NCI-H2171 treated with DMSO at 0.1 percent for 48 hours (cell line): ENCODE measurements at places on chromosomes 16 and 17.
A peak's percentile ranks its signal among the peaks of the same experiment; 100 is the strongest.

DNA sequence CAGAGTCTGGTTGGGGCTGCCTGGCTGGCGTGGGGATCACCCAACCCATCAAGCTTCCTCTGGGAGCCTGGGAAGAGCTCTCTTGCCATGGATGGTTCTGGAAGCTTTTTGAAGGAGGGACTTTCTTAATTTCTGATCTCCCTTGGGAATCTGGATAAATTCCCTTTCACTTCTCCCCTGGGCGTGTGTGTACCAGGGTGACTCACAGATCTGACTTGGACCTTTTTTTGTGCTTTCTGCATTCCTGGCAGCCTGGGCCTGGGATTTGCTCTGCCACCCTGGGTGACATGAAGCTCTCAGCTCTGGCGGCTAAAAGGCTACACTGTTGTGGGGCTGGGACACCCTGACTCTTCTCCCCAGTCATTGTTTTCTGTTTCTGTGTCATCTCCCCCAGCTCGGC is 70.1 kb downstream of the ABCC1 start:
- no peak for DNase-seq

DNA sequence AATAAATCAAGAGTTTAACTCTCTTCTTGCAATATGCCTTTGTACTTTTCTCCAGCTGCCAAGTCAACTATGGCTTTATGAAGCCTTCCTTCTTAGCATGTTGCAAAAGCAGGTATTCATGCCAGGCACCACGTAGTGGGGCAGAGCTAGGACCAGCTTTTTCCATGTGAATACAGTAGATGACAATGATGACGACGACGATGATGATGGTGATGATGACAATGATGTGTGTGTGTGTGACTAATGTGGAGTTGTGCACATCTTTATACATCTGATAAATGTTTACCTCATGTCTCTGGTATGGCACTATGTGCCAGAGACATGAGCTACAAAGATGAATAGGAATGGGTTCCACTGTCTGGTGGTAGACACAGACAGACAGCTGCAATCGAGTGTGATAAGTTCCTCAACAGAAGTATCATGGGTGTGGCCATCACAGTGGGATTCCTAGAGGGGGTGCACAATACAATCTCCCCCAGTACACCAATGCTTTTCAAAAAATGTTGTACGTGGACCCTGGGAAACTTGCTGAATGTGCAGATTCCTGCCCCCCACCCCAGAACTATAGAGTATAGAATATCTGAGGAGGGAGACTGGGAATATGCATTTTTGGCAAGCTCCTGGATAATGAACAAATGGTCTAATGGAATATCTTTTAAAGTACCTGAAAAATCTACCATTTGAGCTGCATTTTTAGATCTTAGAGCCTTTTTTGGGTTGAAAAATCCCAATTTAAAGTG is 183.4 kb downstream of the ABCC12 start:
- DNase-seq: no peak

DNA sequence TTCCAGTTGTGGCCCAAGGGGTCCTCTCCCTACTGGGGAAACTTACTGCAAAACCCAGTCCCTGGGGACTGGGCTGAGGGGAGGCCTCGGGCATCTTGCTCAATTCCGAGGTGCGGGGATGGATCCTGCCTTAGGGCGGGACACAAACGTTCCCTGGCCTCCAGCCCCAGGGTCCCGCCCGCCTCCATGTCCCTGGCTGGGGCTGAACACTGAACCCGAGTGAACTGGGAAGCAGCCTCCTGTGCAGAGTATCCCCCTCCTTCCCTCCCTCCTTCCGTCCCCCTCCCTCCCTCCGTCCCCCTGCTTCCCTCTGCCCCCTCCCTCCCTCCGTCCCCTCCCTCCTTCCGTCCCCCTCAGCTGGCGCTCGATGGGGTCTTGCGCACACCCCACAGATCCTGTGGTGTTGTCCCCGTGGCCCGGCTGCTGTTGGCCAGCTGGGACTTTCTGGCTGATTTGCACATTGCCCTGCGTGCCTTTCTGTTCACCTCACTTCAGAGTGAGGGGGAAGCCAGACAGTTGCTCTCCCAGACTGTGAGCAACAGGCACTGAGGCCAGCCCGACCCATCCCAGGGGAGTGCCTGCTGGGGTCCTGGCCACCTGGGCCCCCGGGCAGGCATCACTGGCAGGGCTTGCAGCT is 5.5 kb downstream of the TRAF7 start:
- DNase-seq: peak; percentile 18

GRCh38 chr17:66654106-66654740 is 180.7 kb upstream of the CACNG5 start:
- no peak for DNase-seq

DNA sequence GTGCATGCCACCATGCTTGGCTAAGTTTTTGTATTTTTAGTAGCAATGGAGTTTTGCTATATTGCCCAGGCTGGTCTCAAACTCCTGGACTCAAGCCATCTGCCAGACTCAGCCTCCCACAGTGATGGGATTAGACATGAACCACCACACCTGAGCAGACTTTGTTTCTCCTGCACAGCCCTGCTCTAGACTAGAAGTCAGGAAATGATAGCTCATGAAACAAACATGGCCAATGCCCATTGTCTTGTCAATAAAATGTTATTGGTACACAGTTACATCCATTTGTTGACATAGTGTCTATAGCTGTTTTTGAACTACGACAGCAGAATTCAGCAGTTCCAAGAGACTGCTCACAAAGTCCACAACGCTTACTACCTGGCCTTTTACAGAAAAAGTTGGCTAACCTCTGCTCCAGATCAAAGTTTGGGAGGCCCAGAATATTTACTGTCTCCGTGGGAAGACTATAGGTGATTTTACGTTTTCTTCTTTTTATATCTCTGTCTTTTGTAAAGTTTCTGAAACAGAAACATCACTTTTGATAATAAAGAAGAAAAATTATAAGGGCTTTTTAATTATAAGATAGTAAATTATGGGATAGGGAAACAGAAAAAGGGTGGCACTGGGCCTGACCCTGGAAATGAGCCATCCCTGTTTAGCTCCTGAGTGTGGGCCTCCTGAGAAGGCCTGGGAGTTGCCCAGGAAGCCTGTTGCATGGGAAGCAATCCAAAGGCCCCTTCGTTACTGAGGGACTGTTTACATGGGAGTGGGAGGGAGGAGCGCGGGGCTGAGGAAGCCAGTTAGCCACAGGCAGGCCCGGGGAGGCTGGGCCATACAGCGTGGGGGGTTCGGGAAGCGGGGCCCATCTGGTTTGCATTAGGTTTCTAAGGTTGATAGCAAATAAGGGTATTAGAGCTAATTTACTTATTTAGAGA is 201.5 kb downstream of the IRF8 start:
- DNase-seq: no peak

DNA sequence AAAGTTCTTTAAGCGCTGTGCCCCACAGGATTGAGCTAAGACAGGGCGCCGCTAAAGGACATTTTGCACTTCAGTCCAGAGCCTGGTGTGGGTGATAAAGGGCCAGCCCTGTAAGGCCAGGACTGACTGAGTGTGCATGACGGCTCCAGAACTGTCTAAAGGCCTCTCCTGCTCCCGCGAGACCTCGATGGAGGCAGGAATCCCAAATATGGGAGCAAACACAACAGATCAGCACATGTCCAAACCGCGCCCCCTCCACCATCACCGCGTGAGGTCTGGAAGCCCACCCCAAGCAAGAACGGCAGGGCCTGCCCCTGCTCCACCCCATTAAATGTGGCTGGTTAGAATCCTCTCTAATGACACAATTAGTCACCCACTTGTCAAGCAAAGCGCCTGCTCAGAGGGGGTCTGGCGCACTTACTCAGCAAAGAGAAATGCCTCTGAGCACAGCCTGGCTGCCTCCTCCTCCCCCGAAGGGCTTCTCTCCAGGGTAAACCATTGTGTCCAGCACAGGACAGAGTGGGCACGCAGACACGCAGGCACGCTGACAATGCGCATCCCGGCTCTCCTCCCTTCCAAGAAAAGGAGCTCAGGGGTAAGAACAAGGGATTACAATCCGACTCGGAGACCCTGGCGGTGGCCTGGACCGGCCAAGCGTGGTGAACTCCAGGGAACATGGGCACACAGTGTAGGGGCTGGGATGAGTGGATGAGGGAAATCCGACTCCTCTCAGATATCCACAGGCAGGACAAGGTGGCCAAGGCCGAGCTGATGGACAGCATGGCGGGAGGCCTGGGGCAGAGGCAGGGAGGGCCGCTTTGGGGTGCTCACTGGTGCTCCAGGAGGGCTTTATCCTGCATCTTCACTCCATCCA is 1.5 kb downstream of the MXRA7 start:
- DNase-seq: no peak

- DNase-seq: no peak
These were observed 4.6 kb upstream of the SLC12A3 start for GRCh38 chr16:56860226-56861020.

DNA sequence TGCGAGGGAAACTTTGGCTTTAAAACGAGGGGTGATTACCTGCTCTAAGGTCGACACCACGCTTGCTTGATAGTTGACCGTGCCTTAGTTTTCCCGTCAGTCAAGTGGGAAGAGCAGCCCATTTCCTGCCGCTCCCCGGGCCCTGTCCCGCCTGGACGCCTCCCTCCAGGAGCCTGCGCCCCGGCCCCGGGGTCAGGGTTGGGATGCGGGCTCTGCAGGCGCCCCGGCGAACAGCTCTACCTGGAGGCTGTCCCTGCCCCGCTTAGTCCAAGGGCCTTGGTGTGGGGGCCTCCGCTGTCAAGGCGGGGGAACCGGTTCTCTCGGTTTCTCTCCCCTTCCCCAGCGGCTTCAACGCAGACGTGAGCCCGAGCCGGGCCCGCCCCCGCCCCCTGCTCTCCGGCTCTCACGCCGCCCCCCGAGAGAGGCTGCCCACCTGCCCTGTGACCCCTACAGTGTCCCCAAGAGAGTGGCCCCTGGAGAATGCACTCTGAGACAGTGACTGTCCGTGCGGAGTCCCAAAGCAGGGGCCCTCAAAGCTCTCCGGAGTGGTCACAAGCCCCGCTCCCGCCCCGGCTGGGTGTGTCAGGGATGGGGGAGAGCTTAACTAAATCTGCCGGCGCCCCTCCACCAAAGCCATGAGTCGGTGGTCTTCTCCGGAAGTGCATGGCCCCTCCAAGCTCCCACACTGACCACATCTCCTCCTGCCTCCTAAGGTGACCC is 117.4 kb upstream of the SMURF2 start:
- no peak for DNase-seq

DNA sequence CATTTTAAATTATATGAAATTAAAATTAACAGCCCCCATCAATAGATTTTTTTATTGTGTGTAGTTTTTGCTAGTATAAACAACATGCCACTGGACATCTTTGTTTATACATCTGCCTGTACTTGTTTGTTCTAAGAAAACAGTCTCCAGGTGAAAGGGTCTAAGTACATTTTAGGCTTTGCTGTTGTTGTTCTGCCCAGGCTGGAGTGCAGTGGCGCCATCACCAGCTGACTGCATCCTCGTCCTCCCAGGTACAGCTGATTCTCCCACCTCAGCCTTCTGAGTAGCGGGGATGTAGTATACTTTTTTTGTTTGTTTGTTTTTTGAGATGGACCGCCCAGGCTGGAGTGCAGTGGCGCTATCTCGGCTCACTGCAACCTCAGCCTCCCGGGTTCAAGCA is 25.5 kb downstream of the C17orf58 start:
- DNase-seq: no peak

DNA sequence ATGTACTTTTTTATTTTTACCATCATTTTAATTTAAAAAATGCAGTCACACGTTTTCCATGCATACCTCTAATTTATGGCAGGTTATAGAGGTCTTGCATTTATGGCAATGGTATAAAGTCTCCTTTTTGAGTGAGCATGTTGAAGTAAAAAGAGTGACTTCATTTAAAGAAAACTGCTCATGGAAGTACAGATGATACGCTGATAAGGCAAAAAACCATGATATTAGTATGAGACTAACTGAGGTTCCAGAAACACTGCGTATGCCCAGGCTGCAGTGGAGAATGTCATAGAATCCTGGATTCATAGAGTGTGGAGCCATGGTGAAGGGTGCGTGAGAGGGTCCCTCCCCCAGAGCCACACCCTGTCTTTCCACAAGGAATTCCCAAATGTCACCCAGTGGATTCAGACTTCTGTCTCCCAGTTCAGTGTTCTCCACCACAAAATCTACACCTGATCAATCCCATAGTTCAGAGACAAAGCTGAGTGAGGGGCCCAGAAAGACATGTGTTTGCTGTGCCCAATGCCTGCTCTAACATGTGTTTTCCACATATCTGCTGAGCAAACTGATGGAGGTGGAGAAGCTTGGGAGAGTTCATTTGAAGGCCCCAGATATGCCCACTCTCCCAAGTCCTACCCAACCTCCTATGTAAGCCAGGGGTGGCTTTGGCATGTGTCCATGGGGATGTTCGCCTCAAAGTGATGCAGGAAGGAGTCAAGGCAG is 69.4 kb downstream of the SLC6A2 start:
- no peak for DNase-seq

DNA sequence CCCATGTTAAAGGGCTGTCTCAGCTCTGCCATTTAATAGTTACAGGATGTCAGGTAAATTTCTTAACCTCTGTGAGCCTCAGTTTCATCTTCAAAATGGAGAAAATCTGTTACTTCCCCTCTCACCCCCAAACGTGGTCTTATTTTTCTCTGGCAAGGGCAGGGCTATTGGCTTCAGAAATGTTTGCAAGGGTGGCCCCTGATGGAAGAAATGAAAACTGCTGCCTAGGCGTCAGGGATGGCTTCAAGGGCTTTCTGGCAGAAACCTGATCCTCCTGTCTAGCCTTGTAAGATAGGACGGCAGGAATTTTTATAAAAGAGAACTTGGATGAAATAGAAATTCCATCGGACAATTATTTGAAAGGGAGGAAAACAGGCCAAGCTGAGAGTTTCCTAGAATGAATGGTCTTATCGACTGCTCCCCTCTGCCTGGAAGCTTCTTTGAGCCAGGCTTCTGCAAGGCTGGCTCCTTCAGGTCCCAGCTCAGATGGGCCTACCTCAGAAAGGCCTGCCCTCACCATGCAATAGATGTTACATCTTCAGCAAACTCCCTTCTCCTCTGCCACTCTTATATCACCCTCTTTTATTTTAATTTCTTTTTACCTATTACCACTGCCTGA is 43.0 kb upstream of the TANGO6 start:
- peak; percentile 85 for DNase-seq

- no peak for DNase-seq
These were observed 12.8 kb downstream of the FLCN start for GRCh38 chr17:17224137-17224536.

DNA sequence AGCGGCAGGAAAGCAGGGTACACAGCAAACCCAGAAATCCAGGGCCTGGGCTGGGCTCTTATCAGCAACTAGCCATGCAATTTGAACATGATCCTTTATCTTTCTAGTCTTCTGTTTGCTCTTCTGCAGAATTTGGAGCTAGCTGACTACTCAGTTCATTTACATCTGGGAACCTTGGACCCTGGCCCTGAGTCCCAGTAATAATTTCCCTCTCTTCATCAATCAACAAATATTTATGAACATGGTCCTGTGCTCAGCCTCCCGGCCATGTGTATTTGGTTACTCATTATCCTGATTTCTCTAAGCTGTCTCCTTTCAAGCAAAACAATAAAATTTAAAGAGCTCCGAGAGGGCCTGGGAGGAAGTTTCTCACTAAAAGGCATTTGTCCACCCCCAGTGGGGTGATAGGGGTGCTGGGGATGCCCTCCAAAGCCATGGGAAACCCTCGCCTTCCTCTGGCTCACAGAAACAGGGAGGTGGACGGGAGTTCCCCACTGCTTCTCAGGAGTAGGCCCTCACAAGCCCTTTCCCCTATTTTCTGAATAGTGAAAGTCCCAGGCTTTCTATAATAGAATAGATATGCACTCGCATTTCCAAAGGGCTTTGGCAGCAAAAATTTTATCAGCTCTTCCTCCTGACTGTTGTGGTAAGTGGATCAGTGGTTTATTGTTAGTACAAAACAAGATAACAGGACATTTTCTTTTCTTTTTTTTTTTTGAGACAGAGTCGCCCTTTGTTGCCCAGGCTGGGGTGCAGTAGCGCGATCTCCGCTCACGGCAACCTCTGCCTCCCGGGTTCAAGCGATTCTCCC is 6.9 kb upstream of the WDR59 start:
- DNase-seq: no peak
